NCI-H1092 treated with DMSO at 0.1 percent for 48 hours (cell line): ENCODE measurements at places on chromosomes 5 and 9.

DNA sequence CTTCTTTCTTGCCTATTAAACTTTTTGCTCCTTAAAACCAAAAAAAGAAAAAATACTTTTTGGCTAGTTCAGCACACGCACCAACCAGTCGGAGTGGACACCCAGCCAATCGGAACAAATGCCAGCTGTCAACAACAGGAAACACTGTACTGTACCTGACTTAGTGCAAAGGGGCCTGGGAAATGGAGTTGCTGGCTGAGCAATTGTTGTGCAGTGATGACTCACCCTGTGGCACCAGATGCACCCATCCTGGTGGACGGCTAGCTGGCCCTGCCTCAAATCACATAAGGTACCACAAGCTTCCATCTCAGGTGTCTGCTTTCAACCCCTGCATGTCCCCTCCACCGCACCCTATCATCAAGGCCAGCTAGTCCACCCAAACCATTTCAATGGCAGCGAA is 20.9 kb downstream of the FOXE1 start:
- no peak for DNase-seq

GRCh38 chr9:112894041-112894440 is 3.4 kb upstream of the SLC46A2 start:
- no peak for DNase-seq

GRCh38 chr5:33772380-33772897 is 119.4 kb downstream of the ADAMTS12 start:
- no peak for DNase-seq

- DNase-seq: peak; percentile 19
These were observed 34.9 kb downstream of the SH3GL2 start for GRCh38 chr9:17613758-17614157.

- no peak for DNase-seq
These were observed 145.4 kb upstream of the RAD23B start for GRCh38 chr9:107137495-107138202.

DNA sequence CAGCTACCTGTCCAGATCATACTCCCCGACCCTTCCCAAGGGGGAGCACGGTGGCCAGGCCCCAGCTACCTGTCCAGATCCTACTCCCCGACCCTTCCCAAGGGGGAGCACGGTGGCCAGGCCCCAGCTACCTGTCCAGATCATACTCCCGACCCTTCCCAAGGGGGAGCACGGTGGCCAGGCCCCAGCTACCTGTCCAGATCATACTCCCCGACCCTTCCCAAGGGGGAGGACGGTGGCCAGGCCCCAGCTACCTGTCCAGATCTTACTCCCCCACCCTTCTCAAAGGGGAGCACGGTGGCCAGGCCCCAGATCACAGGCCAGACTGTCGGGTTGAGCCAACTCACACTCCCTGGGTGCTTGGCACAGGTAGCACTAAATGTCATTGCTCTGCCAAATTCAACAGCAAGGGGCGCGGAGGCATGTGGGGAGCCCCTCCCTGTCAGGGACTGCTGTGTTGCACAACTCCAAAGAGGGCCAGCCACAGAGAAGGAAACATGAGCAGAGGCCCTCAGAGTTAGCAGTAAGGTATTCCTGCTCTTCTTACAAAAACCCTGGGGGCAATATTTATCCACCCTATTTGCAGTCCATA is 136.9 kb downstream of the OLFM1 start:
- DNase-seq: no peak

DNA sequence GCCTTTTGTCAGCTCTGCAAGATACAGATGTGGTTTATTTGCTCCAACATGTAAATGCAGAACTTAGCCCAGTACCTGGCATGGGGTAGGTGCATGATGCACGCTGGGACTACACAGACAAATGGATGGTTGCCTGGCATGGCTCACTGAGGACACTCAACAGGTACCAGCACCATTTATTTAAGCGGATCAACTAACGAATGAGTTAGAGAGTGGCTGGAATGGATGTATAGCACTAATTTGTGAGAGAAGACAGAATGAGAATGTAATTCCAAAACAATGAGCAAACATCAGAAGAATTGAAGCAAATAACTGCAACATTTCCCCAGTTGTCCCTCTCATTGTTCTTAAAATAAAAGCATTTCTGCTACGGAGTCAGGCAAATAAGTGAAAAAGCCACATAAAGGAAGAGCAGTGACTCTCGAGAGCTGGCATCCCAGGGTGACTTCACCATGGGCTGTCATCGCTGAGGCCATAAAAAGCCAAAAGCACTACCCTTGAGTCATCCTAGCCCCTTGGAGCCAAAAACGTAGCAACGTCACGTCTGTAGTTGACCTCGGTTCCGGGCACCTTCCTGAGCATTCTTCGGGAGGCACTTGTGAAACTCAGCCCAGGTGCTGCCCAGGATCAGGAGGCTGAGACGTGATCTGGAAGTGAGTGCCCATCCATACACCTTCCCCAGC is 290.3 kb downstream of the NSG2 start:
- DNase-seq: no peak

GRCh38 chr5:131262953-131263541 is 806 bp upstream of the CDC42SE2 start:
- no peak for DNase-seq

DNA sequence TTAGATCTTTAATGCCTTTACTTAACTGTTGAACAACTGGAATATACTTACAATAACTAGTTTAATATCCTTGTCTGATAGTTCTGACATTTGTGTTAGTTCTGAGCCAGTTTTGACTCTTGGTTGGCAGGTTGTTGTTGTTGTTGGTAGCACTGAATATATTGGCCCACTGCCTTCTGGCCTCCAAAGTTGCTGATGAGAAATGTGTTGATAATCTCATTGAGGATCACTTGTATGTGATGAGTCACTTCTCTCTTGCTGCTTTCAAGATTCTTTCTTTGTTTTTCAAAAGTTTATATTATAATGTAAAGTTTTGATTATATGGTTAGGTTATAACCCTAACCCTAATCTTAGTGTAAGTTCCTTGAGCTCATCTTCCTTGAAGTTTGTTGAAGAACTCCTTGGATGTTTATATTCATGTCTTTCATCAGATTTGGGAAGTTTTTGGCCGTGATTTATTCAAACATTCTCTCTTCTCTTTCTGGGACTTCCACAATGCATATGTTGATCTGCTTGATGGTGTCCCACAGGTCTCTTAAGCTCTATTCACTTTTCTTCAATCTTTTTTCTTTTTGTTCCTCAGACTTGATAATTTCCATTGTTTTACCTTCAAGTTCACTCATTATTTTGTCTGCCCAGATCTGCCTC is 149.7 kb downstream of the FGF18 start:
- DNase-seq: no peak

- DNase-seq: no peak
These were observed 8.0 kb downstream of the F2R start for GRCh38 chr5:76723906-76724305.

GRCh38 chr5:172910828-172911627 is 48.2 kb upstream of the RPL26L1 start:
- DNase-seq: no peak

GRCh38 chr9:10041726-10042229 is 571.0 kb downstream of the PTPRD start:
- no peak for DNase-seq

DNA sequence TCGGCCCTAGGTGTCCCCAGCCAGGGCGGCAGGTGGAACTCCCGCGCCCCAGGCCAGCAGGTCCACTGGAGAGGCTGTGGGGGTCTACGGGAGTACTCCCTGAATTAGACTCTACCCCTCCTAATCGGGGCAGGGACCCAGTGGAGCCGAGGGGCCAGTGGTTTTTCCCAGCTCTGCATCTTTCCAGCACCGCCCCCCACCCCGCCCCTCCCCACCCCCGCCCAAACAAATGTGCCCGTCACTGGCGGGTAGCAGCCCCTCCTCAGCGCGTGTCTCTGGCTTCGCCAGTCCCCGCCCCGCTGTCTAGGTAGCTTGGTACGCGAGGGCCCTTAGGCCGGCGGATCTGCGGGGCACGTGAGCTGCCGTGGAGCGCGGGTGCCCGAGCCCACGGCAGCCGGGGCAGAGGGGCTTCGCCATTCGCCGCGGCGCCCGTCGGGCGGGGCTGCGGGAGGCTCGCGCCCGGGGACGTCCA is 7.0 kb downstream of the UNC5A start:
- peak; percentile 27 for DNase-seq

DNA sequence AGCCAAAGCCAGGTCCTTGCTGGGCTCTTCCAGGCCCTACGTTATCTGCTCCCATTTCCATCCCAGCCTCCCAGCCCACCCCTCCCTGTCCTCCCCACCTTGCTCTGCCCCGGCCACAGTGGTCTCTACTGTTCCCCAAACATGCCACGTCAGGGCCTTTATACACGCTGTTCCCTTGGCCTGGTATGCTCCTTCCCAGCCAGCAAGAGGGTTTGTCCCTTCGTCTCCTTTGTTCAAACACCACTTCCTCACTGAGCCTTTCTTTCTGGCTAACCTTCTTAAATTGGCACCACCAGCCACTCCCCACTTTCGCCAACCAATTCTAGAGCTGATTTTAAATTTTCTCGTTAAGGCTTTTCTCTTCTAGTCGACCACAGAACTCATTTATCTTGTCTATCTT is 9.8 kb downstream of the SH2D3C start:
- DNase-seq: no peak

- no peak for DNase-seq
These were observed 48.6 kb upstream of the SLCO6A1 start for GRCh38 chr5:102547141-102548035.

DNA sequence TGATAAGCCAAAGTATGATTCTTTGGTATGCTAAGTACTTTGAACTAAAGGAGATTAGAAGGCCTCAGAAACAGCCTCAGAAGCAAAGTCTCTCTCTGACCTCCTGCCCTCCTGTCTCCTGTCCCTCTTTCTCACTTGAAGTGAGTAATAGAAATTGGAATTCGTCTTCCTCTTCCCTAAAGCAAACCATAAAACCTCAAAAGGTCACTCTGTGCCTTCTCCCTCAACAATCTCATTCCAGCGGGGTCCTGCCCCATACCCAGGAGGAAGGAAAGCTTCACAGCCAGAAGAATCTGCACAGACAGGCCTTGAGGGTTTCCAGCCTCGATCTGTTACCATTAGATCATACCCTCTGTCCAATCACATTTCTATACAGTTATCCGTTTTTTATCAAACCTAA is 87.8 kb downstream of the HAPLN1 start:
- DNase-seq: no peak

GRCh38 chr9:89951675-89952074 is 346.9 kb downstream of the GADD45G start:
- DNase-seq: no peak

DNA sequence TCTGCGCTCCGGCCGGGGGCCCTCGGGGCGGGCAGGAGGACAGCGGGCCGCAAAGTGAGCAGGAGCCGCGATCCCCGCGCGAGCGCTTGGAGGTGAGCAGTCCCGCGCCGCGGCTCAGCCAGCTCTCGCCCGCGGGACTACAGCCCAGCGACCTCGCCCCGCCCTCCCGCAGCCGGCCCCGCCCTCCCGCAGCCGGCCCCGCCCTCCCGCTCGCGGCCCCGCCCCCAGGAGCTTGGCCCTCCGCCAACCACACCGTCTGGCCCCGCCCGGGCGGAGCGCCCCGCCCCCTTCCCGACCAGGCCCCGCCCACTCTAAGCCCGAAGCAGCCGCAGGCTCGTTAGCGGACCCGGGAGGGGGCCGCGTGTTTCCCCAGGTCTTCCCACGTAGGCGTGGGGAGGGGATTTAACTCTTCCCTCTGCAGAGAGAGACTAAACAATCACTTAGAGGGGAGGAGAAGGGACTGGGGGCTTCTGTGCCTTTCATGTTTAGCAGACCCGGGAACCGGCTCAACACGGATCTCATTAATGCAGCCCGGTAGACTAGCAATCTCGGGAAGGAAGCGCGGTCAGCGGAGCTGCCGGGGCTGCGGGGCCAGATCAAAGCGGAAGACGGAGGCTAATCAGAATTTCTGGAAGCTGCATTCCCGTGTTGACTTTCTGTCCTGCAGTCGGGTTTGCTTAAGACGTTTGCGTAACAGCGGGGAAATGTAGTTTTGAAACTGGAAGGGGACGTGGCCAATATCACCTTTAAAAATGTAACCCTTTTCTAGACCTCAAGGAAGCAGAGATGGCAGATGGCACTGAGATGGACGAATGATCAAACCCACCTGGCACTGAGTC is at the start of gene MYO10:
TSS of gene MYO10 (minus strand) at position 139 of the 839 bp plus-strand sequence. CDS start 480 bp downstream, outside the sequence.
- DNase-seq: peak; percentile 69

- DNase-seq: no peak
These were observed 52.4 kb downstream of the GTF3C4 start for GRCh38 chr9:132722564-132723065.

DNA sequence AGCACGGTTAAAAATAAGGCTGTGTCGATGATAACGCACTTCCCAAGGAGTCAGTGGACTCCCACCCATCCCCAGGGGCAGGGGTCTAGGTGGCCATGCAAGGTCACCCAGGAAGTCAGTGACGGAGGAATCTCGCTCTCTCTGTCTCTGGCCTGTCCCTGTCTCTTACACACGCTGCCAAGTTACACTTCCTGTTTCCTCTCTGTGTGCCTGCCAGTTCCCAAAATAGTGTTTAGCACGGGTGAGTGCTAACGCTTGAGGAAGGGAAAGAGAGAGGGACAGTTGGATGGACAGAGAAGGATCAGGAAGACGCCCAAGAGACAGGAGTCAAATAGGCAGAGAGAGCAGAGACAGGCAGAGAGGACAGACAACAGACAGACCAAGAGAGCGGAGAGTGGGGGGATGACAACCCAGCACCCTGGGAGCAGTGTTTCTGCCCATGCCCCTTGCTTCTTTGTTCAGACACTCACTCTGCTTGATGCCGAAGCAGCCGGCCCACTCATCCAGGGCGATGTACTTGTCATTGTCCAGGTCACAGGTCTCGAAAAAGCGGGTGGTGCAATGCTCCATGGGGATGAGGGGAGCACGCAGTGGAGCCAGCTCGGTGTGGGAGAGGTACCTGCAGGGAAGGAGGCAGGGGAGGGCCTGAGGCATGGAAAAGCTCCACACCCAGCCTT is 23.0 kb downstream of the SPARC start:
- no peak for DNase-seq

DNA sequence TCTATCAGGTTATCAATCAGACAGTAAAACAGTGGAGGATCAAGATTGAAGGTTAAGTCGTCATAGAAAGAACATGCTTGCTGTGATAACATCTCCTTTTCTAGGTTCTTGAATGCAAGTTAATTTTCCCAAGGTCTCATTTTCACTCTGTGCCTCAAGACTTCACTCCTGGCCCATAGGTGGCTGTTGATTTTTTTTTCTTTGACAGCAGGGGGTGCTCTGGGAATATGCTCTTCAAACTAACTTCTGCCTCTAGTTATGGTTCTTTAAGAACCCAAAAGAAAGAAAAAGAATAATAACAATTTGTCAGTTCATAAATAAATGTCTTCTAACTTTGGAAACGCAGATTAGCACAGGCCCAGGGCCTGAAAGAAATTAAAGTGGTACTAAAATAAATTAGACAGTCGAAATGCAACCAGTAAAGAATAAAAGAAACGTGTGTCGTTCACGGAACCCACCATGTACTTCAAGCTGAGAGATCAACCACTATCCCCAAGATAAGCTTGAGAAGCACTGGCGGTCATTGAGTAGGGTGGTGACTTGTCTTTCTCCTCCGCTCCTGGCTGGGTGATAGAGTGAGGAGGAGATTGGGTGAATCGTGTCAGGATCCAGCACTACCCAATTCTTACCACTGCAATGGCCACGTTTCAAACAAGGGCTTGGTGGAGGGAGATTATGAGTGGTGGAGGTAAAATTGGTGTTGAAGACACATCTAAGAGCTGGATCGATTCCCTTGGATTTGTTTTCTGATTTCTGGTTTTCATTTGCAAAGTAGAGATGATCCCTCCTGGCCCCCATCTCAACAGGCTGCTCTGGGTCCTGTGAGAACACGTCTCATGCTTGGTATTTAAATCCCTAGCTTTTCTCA is 93.4 kb upstream of the IRX4 start:
- no peak for DNase-seq
